ENCODE measurements at places on chromosomes 2 and 18. TPM values are rescaled to one million over a fixed set of nuclear protein-coding genes. Genes with fewer than 3 reads are reported as not detected.

The AP1S3 gene
- 4.9 TPM for total RNA-seq

The CFC1 gene
- not detected for total RNA-seq

The ANO7 gene
- 1.8 TPM for total RNA-seq

The RPRM gene
- 0.51 TPM for total RNA-seq

The CTNNA2 gene
- total RNA-seq, result 43.5 TPM

The SEC11C gene
- total RNA-seq, result 53.4 TPM

The BCL2L11 gene
- total RNA-seq, result 46.9 TPM

The GLI2 gene
- 9.4 TPM for total RNA-seq

The MAP2 gene
- total RNA-seq, result 102 TPM

The KIAA2012 gene
- not detected for total RNA-seq

The MDH1B gene
- total RNA-seq, result 3.9 TPM

- no peak for DNase-seq
Observed at GRCh38 chr2:234404957-234405356, 91.9 kb downstream of the ARL4C start.

- no peak for DNase-seq
Observed at GRCh38 chr18:36160959-36161371, 26.3 kb upstream of the MOCOS start.

GRCh38 chr18:35776473-35776872, 194.9 kb downstream of the GALNT1 start:
- no peak for DNase-seq

GRCh38 chr2:206986943-206987342, 47.6 kb downstream of the CPO start:
- no peak for DNase-seq

- DNase-seq, result no peak
Observed at GRCh38 chr2:39289609-39290008, 45.8 kb upstream of the CDKL4 start.

- DNase-seq, result peak; percentile 1
Observed at GRCh38 chr2:239884875-239885274, 140.3 kb downstream of the NDUFA10 start.

DNA sequence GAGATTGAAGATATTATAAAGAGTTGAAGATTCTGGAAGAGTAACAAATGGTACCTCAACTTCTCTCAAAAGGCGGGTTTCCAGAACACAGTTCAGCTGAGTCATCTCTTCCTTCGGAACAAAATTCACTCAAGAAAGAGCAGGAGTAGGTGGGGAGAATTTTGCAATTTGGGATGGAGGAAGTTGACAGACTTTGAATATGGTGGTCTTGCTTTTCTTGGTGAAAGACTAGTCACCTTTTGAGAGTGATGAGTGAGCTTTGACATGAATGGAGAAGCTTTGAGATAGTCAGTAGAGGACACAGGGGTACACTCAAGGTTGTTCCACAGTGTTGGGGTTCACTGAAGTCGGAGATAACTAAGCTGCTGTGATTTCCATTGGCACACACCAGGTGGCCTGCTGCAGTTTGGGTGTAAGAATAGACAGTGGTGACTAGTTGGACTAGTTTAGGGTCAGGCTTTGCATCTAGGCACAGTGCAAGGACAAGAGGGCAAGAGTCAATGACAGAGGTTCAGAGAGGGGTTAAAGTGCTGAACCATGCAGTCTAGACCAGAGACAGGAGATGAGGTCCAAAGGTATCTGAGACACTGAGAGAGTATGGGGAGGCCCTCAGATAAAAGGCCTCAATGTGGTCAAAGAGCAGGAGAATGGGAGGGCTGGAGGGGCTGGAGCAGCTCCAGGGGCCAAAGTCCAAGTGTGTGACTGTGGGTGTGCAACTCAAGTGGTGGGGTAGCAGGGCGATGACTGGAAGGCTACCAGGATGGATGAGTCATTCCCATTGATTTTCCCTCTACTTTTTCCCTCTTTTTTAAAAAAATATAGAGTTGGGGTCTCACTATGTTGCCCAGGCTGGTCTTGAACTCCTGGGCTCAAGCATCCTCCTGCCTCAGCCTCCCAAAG, 7.7 kb downstream of the CCL20 start:
- no peak for DNase-seq

- DNase-seq, result no peak
Observed at GRCh38 chr2:232316461-232317330, 61.9 kb upstream of the ALPP start.

- DNase-seq, result no peak
Observed at GRCh38 chr18:62741118-62741566, 25.8 kb downstream of the PHLPP1 start.

DNA sequence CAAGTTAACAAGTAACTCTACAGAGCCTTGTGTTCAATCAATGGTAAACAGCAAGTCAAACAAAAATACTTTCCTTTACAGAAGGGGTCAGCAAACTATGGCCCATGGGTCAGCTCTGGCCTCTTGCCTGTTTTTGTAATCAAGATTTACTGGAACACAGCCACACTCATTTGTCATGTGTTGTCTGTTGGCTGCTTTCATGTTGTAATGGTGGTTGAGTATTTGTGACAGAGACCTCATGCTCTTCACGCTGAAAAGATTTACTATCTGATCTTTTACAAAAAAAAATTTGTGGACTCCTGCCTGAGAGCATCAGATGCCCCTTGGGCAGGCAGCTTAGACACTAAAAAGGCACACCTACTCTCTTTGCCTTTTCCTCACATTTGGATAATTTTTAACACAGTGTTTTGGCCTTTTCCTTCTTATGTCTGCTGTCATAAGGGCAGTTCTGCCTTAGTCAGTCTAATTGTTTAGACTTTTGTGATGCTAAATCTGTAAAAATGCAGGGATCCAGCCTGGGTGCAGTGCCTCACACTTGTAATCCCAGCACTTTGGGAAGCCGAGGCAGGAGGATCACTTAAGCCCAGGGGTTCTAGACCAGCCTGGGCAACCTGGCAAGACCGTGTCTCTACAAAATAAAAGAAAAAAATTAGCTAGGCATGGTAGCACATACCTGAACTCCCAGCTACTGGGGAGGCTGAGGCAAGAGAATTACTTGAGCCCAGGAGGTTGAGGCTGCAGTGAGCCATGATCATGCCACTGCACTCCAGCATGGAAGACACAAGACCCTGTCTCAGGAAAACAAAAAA, 18.3 kb downstream of the IL1B start:
- no peak for DNase-seq

DNA sequence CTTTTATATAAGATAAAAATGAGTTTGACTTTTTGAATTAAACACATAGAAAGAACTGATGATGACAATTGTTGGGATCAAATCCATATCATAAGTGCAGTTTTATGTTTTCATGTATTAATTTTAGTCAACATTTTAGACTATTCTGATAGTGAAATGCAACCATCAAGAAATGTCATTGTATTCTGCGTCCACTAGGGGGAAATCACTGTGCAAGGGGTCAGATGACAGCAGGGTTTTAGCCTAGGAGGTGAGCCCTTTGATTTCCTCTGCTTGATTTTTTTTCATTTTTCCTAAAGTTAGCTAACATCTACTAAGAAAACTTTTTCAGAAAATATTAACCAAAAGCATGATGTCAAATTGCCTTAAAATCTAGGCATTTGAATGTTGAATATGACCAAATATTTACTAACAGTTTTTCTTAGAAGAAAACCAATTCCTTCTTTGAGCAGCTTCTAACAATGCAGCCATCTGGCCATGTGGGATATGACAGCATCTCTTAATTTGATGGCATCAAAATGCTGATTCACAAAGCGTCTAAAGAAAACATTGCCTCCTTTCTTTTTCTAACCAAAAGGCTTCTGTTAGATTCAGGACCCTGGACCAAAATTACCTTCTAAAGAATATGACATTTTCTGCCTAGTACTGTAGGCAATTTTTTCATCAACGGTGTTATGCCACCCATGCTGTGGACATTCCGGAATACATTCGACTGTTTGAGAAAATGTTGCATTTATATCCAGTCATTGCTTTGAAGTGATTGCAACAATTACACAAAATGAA, 141.5 kb downstream of the SPHKAP start:
- peak; percentile 58 for DNase-seq

GRCh38 chr2:238847841-238848690, at the start of gene TWIST2:
TSS of gene TWIST2 (plus strand) at chr2:238848085. CDS start at chr2:238848216, 131 bp downstream.
- DNase-seq, result peak; percentile 78

DNA sequence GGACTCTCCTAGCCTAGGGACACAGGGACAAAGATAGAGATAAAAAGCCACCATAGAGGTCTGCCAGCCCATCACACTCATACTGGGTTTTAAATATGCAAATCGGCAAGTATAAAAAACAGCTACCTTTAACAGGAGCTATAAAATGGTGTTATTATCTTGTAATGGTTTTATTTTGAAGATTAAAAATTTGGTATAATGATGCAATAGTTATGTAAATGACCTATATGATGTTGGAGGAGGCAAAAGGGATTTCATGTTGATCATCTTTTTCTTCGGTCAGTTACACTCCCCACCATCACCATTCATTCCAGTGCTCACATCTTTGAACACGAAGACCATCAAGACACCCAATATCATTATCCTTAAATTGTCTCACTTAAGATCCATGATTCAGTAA, 11.2 kb downstream of the ZNF521 start:
- no peak for DNase-seq

DNA sequence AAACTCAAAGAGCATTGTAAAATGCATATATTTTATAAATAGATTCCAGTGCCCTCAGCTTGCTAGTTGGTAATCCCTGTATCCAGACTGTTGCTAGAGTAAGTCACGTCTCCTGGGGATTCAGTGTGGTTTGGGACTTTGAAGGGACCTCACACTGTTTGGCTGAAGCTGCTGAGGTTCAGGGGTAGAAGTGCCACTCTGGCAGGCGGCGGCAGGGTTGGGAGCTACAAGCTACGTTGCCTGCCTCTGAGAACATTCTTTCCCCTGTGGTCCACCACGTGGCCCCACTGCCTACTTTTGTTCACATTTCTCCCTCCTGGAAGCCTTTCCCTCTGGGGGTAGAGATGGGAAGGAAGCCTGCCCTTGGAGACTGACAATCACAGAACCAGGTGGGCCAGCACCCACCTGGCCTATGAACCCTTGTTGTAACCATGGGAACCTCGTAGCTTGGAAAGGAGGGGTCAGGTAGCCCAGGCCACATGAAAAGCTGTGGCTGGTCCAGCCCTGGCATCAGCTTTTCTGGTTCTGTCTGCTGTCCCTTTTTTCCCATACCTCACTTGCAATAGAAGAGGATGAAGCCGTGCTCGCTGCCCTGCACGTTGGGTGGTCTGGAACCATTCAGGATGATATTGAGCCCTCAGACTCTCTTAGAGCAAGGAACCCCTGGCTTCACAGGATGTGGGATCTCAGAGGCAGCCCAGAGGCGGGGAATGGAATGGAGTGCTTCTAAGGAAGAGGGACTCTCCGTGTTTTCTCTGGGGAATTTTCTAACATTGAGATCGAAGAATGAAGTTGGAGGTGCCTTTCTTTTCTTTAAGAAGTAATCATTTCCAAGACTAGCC, 2.9 kb downstream of the RNF144A start:
- peak; percentile 30 for DNase-seq

DNA sequence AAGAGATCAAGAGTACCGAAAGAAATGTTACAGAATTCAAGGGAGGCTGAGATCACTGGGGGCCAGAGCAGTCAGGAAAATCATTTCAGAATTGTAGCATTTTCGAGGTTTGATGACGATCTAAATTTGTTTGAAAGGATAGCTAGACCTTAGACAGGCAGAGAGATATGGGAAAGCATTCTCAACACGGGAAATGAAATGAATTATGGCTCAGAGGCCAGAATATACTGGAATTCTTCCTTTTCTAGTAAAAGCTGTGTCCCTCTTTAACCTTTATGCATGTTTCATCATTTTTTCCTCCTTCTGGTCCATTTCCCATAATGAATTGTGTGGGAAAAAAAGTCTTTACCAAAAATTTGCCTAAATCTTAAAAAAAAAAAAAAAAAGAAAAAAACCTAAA, 78.8 kb downstream of the NABP1 start:
- DNase-seq, result no peak

DNA sequence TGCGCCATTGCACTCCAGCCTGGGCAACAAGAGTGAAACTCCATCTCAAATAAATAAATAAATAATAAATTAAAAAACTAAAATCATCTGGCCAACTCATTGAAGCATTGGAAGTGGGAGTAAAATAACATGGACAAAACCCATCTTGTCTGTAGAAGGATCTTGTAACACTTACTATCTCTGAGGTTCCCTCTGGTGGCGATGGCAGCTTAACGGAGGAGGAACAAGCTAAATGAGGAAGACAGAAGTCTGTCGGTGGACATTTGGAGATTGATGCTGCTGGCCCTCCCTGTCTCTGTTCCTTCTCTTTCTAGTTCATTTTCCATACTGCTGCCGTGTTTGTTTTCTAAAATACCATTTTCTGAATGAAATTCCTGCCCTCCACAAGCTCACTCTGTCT, 43.4 kb downstream of the ZCCHC2 start:
- DNase-seq, result peak; percentile 56

DNA sequence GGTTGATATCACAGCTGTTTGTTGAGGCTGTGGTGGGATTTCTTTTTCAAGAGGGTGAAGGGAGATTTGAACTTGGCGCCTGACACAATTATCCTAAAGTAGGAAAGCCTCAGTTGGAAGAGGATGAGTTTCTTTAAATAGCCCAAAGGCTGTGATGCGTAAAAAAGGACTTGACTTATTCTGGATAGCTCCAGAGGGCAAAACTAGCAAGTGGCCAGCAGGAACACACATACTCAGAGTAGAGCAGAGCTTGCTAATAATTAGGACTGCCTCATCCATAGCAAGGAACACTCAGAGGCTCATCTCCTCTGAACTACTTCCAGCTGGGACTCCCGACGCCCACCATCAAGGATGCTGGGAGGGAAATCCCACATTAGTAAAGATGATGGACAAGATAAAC, 74.0 kb downstream of the AFF3 start:
- DNase-seq, result no peak

- no peak for DNase-seq
Observed at GRCh38 chr18:41747723-41748242, 207.3 kb upstream of the PIK3C3 start.

- DNase-seq, result no peak
Observed at GRCh38 chr18:13539843-13540476, 186.4 kb downstream of the FAM210A start.

- no peak for DNase-seq
Observed at GRCh38 chr2:43052944-43053306, 173.5 kb downstream of the ZFP36L2 start.

GRCh38 chr2:32360416-32360815, 3.6 kb downstream of the BIRC6 start:
- DNase-seq, result no peak

- DNase-seq, result no peak
Observed at GRCh38 chr2:1829796-1830195, 85.5 kb upstream of the PXDN start.

DNA sequence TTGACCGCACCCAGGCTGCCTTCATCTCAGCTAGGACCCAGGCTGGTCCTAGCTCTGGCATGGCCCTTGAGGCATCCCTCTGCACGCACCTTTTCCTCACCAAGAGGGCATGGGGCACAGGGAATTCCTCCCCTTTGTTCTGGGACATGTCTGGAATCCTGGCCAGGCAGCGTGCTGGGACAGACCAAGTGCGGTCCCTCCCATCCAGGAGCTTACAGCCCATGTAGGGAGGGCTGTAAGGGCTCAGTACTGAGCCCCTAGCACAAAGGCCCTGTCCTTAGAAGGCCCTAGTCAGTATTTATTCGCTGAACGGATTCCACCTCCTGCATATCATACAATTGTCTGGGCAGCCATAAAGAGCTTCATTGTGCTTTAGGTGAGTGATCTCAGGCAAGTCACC, 3.0 kb downstream of the TMEM37 start:
- peak; percentile 66 for DNase-seq
